ENCODE measurements at places on chromosomes 12 and 14.

- peak; percentile 55 for DNase-seq
These were observed 745 bp downstream of the CDCA4 start for GRCh38 chr14:105019861-105020814.

DNA sequence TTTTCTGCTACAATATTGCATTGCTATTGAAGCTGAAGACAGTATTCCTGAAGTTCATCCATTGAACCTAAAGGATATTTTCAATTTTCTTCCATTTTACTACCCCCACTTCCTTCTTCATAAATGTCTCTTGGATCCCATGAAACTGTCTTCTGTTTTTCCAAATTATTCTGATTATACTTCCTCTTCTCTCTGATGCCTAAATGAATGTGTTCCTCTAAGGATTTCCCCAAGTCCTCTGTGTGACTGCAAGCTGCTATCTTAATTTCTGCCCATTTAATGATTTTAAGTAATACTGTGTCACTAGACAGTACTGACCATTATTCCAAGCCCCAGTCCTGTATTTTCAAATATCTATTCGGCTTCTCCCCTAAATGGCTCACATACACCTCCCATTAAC, 102.9 kb downstream of the TAOK3 start:
- DNase-seq, result no peak

- DNase-seq, result no peak
These were observed 1244.4 kb upstream of the SEL1L start for GRCh38 chr14:82778008-82778590.

DNA sequence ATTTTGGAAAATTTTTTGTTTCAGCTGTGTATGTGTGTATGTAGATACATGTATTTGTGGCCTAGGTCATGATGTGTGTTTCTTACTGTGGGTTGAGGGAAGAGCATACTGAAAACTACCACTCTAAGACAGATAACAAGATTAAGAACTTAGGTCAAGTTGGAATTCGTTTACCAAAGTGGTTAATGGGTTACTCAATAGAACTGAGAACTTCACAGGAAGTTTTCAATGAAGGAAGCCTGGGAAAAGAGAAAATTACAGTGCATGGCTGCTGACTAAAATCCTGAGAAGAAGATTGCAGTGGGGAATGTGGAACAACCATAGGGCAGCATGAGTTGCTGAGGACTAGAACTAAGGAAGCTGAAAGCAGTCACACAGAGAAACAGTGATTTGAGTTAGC, 21.4 kb upstream of the FOXG1 start:
- no peak for DNase-seq

- no peak for DNase-seq
These were observed 29.8 kb downstream of the CALM1 start for GRCh38 chr14:90426663-90427062.

DNA sequence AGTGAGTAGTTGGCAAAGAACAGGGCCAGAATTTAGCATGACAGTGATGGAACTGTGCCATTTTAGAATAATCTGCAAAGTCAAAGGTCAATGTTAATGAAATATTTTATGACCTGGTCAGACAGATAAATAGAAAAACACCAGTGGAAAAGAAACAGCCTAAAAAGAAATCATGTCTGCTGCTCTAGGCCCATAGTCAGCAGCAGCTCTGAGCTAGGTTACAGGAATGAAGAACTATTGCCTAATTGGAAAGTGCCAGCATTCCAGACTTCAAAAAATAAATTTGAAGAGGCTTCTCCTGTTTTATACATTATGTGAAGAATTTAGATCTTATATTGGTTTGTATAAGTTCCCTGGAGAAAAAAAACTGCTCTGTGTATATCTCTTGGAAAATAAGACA, 9.8 kb downstream of the NPC2 start:
- no peak for DNase-seq

DNA sequence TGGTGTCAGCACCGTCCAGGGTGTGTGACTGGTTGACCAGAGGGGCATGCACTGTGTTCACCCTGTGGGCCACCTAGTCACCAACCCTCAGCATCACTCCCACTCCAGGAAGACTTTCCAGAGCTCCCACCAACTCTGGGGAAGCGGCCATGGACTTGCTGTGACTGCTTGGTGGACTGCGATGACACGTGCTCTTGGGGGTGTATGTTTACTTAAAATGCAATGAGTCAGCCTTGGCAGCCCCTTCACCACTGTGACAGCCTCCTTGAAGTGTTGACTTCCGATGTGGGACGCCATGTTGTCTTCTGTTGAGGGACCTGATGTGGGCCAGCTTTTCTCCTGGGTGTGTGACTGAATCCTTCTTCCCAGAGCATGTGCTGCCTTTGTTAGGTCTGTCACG, 151.1 kb upstream of the RTL1 start:
- no peak for DNase-seq

DNA sequence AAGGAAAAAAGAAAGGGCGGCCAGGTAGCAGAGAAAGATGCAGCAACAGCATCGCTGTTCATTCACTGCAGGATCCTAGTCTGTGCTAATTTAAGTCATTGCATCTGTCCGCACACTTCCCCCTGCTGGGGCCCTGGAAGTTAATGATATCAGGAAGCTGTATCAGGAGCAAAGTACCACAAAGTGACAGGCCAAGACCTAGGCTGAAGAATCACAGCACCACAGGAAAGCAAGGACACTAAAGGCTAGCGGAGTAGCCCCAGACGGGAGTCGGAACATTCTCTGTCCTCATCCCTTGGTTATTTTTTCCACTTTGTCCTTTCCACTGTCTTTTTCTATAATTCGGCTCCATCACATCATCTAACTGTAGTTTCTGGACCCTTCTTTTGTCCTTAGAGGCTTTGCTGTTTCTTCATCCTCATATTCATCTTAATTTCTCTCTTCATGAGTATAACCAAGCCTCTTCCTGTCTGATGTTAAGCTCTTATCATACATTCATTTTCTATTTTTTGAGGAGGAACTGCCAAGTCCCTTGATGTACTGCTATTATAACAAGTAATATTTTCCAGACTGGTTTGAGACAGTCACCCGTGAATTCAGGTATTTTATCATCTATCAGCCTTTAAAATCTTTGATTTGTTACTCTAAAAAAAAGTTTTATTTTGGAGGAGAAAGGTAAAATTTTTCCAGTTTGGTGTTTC, 28.3 kb downstream of the DUSP16 start:
- no peak for DNase-seq

- no peak for DNase-seq
These were observed 1.5 kb downstream of the PNMA1 start for GRCh38 chr14:73712540-73713180.

- DNase-seq, result no peak
These were observed 188.2 kb upstream of the RMST start for GRCh38 chr12:97274386-97274785.

- DNase-seq, result no peak
These were observed 100.6 kb downstream of the ETV6 start for GRCh38 chr12:11749943-11750690.

- no peak for DNase-seq
These were observed 42.1 kb downstream of the TMTC1 start for GRCh38 chr12:29741342-29742241.

DNA sequence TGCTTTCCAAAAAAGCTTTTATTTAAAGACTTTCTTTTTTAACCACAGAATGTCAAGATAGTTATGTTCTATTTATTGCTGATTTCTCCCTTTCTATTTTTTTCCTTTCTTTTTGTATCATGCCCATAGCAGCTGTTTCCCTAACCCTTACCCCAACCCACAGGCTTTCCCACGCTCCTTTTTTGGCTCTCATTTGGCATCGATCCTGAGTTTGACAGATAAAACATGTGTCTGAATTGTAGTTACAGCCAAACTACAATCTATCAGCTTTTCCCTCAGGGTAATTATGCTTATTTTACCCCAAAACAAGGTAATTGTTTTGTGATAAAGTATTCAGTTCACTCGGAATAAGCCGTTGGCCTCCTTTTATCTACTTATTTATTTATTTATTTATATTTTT, 46.7 kb downstream of the PDE3A start:
- no peak for DNase-seq

DNA sequence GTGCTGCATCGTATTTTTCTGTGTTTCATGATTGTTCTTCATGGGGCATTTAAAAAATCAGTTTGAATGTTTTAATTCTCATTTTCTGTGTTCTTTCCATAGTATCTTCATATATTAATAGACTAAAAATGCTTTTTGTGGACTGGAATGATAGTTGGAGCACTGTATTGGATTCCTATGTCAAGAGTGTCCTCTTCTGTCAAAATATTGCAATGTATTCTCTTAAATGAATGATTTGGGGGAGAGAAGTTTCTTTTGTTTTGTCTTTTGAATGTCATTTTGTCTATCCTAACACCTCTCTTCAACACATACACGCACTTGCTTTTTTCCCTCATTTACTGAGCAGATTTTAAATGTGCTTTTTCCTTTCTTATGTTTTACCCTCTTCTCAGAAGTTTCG, 4.7 kb upstream of the EIF2S3B start:
- peak; percentile 16 for DNase-seq

DNA sequence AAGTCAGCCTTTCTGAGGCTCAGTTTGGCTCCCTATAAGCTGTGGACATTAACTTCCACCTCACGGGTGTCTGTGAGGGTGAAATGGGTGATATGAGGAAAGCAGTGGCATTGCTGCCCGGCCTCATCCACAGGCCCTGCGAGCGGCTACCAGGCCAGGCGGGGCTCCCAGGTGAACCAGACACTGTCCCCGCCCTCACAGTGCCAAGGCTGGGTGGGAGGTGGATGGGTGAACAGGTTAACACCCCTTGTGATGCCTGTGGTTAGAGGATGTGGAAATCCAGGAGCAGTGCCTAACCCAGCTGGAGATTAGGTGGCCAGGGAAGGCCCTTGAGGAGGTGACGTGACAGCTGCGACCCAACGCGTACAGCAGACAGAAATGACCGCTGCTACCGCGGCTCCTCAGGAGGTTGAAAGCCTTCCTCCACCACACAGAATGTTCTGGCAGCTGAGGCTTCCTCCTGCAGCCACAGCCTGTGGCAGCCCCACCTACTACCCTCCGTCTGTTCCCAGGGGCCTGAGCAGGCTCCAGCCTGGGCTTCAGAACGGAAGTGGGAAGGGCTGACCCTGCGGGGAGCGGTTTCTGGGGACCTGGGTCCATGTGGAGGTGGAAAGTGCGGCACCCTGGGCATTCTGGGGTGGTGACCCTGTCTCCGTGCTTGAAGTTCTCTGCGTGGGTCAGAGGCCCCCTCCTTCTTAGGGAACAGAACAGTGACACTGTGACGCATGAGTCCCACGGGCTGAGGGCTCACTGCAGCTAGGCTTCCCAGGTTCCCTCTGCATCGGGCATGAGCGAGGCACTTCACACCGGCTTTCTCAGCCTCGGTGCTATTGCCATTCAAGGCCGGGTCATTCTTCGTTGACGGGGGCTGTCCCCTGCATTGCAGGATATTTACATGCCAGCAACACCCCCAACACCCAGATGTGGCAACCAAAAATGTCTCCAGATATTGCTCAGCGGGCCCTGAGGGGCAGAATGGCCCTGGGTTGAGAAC, 9.7 kb downstream of the MMAB start:
- no peak for DNase-seq

GRCh38 chr14:46902837-46903236, 251.3 kb upstream of the RPL10L start:
- no peak for DNase-seq

DNA sequence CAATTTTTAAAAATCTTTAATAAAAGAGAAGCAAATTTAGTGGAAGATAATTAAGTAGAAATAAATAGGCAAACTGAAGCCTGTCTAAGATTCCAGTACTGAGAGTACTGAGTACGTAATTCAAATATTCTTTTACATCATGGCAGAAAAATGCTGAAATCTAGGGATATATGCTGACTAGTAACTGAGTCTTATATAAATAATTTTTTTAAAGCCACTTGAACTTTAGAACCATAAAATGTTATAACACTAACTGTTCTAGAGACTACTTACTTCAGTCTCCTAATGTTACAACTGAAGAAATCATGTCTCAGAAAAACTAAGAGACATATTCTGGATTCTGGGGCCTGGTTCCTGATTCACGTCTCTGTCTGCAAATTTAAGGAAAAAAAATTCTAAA, 230.6 kb upstream of the PLEKHG7 start:
- no peak for DNase-seq

DNA sequence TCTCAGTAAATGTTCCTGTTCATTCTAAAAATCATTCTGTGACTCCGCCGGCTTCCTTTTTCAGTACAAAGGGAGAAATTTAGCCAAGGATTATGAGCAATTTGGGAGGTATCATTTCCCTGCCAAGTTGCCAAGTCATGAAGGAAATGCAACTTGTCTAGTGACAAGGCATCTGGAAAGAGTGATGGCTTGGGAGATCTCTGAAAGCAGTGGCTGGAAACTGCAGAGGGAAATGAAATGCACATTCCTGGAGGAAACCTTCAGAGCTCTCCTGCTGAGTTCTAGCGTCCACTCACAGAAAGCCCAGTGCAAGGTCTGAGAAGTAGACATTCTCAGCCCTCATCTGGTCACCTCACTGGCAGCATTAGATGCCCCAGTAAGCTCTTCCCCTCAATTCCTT, 91.7 kb downstream of the GALC start:
- no peak for DNase-seq

GRCh38 chr14:100568164-100568997, 18.8 kb downstream of the BEGAIN start:
- no peak for DNase-seq

DNA sequence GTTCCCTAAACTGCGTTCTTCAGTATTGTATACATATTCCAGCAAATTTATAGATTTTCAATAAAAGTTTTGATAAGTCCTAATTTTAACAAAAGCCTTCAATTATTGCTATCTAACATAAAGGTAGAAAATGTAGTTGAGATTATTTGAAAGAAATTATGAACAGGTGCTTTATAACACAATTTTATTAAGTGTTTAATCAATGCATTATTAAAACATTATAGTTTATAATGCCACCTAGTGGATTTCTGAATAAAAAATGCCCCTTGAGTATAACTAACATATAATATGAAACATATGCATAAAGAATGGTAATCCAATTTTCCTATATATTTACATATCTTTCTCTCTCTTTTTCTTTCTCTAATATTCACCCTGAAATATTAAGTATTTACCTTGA, 515.3 kb downstream of the SLC6A15 start:
- no peak for DNase-seq

DNA sequence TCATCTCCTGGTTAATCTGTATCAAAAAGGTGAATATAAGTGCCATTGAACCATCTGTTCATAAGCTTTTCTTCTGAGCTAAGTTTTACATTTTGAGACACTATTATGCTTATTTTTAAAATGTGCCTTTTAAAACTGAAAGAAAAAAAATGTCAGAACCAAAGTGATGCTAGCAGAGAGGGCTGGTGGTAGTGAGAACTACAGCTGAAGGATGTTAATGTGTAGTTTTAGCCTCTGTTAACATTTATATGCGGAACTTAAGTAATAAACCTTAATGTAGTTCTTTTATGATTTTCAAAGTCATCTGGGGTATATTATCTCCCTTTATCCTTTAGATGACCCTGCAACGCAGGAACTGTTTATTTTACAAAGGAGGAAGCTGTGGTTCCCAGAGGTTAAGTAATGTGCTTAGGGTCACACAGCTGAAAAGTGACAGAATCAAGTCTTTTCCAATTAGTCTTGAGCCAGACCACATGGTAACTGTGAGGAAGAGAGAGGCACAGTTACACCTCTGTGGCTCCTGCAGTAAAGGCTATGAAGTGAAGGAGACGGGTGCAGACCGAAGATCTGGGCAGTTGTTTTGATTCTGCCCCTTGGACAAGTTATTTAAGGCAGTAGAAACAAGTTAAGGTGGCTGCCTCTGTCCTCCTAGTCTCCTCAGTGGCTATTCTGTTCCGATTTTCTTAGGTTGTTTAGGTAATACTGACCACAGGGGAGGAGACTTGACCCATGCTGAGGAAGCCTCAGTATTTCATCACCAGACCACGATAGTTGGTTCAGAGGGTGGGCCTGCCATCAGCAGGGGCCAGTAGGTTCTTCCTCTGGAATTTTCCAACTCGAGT, 23.9 kb downstream of the GNG2 start:
- no peak for DNase-seq

- DNase-seq, result no peak
These were observed 181.3 kb upstream of the FKBP4 start for GRCh38 chr12:2613326-2614073.

Measured in CD4-positive, alpha-beta T cell treated with Interleukin-15 for 4 hours (primary cell).